Retina (tissue), 1 donor: ENCODE measurements at places on chromosomes 5 and 9.

DNA sequence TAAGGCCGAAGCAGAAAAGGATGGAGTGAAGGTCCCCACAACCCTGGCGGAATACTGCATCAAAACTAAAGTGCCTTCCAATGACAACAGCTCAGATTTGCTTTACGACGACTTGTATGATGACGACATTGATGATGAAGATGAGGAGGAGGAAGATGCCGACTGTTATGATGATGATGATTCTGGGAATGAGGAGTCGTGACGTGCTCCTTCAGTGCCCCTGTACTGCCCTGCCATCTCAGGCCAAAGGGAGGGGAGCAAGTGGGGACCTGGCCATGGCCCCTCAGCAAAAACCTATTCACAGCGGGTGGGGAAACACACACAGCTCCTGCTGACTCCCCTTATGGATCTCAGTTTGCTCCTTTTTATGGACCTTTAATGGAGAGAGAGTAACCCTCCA, 100.1 kb downstream of the UBE2R2 start:
- DNase-seq: no peak

- DNase-seq: no peak
Measured at GRCh38 chr9:70466976-70467561, 52.6 kb upstream of the KLF9 start.

- peak; percentile 29 for DNase-seq
Measured at GRCh38 chr9:127130661-127131538, 8.5 kb upstream of the ANGPTL2 start.

DNA sequence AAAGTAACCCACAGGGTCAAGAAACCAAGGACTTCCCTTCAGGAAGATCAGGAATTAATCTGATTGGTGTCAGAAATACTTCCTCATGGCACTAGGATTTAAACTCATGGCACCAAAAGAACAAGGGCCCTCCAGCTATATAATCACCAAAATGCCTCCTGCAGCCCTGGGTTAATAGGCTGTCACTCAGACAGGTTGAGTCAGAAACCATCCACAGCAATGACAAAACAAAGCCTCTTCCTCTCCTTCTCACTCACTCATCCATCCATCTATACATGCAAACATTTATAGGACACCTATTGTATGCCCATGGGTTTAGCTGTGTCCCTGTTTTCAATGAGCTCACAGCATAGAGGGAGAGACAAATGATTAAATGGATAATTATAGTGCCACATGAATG, 62.5 kb upstream of the SPOCK1 start:
- DNase-seq: no peak

DNA sequence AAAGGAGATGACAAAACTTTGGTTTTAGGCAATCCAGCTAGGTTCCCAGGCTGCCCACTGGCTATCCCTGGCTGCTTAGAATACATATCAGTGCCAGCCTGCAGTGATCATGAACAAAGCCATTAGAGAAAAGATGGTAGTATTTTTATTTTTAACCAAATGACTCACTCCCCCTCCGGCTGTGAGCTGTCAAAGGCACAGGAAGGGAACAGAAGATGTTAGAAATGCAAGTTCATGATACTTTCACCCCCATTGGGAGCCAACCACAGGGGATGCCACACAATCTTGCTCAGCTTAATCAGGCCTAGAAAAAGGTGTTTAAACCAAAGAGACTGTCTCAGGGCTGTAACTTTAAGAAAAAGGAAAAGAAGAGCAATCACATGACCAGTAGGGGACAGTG, 70.3 kb upstream of the ASTN2 start:
- no peak for DNase-seq

DNA sequence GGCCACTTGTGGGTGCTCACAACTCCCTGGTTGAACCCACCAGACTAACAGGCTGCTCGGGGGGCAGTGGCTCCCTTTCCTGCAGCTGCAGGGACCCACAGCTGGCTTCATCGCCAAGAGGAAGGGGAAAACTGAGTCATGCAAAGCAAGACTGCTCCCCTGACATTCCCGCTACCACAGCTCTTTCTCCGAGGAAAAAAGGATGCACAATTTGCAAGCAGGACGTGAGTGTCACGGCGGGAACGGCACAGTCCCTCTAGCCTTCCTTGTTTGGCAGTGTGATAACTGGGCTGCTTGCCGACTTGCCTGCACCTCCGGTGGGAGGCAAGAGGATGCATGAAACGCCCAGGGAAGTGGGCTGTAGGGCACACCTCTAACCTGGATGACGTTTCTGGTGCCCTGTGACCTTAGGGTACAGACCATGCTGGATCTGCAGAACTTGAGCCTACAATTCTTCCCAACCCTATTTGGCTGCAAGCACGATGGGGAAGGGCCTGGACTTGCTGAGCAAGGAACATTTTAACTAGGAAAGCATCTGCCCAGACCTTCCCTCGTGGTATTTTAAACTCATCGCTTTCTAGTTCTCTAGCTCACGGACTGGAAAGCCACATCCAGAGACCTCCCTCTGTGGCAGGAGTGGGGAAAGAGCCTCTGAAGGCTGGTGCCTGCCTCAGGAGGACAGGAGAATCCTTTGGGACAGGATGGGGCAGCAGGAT, 7.8 kb downstream of the SH3PXD2B start:
- no peak for DNase-seq

- no peak for DNase-seq
Measured at GRCh38 chr5:173800340-173800739, 87.8 kb upstream of the CPEB4 start.

DNA sequence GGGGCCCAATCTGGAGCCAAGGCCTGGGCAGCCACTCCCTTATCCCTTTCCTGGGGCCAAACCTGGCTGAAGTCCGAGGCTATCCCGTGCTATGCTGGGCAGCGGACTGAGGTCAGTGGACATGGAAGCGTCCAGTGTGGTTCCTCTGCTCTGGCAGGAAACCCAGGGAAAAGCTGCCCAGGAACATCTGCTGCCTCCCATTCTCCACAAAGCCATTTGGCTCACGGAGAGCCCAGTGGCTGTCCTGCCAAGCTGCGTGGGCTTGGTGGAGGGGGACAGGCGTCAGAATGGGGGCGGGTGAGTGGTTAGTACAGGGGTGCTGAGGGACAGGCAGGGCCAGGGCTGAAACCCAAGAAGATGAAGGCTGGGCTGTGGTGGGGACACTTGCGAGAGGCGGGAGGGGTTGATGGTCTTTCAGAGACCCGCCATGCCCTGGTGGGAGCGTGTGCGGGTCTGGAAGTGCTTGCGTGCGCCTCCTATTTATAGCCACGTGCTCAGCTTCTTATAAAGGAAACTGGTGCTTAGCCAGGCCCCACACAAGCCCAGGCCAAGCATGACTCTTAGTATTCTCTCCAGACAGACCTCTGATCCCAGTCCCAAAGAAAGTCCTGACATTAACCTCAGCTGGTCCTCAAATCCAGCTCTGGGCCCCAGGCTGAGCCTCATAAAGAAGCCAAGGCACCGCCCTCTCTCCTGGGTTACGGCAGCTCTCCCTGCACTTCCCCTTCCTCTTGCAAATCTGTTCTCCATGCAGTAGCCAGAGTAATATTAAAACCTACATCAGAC, 9.4 kb upstream of the SLC6A7 start:
- no peak for DNase-seq

- DNase-seq: no peak
Measured at GRCh38 chr5:112691758-112692157, 45.9 kb upstream of the APC start.

DNA sequence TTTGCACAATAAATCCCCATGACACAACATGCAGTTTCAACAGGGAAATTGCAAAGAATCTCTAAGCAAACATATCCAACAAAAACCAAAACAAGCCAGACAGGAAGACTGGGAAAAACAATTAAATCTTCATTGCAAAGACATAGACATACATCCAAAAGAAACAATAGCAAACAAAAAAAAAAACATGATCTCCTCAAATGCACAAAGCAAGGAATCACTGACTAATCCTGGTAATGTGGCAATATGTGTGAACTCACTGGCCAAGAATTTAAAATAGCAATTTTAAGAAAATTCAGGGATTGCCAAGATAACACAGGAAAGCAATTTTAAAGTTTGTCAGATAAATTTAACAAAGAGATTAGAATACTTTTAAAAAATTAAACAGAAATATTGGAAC, 520.1 kb upstream of the SMC2 start:
- DNase-seq: no peak

DNA sequence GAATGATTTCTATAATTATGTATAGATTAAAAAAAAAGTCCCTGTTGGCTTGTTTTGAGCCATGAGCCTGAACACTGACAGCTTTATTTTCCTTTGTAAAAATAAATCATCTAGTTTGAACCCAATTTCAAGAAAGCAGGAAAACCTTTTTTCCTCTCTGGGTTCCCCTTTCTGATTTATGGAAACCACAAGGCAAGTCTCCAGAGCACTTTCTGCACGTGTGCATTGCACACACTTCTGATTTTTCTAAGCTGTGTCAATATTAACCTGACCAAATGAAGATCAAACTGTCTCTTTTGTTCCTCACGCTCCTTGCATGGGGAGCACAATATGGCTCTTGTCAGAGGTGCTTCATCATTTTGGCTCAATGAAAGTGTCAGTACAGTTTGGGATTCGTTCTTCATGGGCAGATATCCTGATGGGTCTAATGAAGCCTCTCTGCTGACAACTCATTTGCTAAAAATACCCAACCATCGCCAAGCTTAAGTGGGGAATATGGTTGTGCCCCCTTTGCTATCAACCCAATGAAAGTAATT, 39.2 kb upstream of the PCA3 start:
- DNase-seq: no peak
